Neural crest cell (in vitro differentiated cells): ENCODE measurements at places on chromosomes 1 and 21.

GRCh38 chr1:199843861-199844260, 183.6 kb upstream of the NR5A2 start:
- DNase-seq = no peak

- DNase-seq = no peak
Measured at GRCh38 chr1:206949208-206949607, 2.9 kb upstream of the PIGR start.

GRCh38 chr1:33302325-33302724, 18.6 kb downstream of the A3GALT2 start:
- DNase-seq = no peak

- no peak for DNase-seq
Measured at GRCh38 chr1:209835782-209836298, 8.1 kb downstream of the UTP25 start.

DNA sequence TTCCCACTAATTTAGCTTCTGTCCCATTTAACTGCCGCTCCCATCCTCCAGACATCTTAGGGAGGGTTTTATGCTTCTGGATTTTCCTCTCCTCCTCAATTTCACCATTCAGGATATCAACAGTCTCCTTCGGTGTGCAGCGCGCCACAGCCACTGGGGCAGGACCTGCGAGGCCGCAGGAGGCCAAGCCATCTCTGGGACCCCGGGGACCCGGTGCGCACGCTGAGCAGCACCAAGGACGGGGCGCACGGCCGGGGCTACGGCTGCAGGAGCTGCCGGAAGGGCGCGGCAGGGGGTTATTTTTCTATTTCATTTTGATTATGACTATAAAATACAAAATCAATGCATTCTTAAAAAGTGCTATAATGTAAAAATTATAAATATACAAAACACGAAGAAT, 1238.4 kb upstream of the NCAM2 start:
- DNase-seq = no peak
